ENCODE measurements at places on chromosomes 16 and 17.

- DNase-seq, result peak; percentile 28
Measured at GRCh38 chr17:60392845-60393702, 1.1 kb upstream of the USP32 start.

GRCh38 chr17:74736513-74737298 is at the start of gene RAB37:
Gene RAB37, plus strand, starts transcription at chr17:74737256. Its CDS starts 17 bp downstream, at chr17:74737273.
- peak; percentile 64 for DNase-seq

GRCh38 chr17:55056526-55056925 is 88.0 kb downstream of the STXBP4 start:
- DNase-seq, result no peak

DNA sequence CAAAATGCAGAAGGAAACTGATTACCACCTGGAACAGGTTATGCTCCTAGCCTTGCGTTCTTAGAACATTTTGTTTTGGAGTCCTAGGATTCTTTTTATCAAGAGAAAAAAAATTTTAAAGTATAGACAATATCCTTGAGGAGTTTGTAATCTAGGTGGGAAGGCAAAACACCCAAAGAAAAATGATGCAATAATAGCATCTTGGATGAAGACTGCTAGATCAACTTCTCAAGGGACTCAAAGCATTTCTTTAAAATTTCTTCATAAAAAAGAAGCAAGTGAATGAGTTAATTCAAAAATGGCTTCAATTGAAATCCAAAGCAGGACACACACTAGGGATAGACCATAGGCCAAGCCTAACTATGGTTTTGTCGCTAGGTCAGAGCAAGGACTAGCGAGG is 515.8 kb upstream of the ZFHX3 start:
- DNase-seq, result no peak

- no peak for DNase-seq
Measured at GRCh38 chr17:12789481-12790248, at the start of gene ARHGAP44. Gene ARHGAP44, plus strand, starts transcription at chr17:12789498. Its CDS starts 341 bp downstream, at chr17:12789839.

All from CD4-positive, alpha-beta T cell treated with Interleukin-6 for 4 hours (primary cell).